ENCODE measurements at places on chromosomes 4 and X. TPM values are rescaled to one million over a fixed set of nuclear protein-coding genes. Genes with fewer than 3 reads are reported as not detected.

Gene SRPK3
- not detected for total RNA-seq

Gene CXCR3
- total RNA-seq: 9.9 TPM

Gene ZBTB49
- 3.5 TPM for total RNA-seq

Gene NHS
- 0.79 TPM for total RNA-seq

Gene TRAM1L1
- total RNA-seq: not detected

Gene TBX22
- total RNA-seq: not detected

Gene RIPPLY1
- not detected for total RNA-seq

Gene STEEP1
- 21.1 TPM for total RNA-seq

Gene GPR78
- not detected for total RNA-seq

Gene DGKK
- not detected for total RNA-seq

Gene SMIM14
- total RNA-seq: 2.9 TPM

Gene RBM47
- total RNA-seq: 0.48 TPM

Gene UBL4A
- total RNA-seq: 37.2 TPM

Gene EXOC1L
- not detected for total RNA-seq

Gene DAPP1
- 52.9 TPM for total RNA-seq

Data from activated T-helper 17 cell treated with anti-CD3 and anti-CD28 coated beads, Interleukin-2, amount 50 U/mL, for 72 hours (primary cell).